ENCODE measurements at places on chromosomes 16 and 17. TPM values are rescaled to one million over a fixed set of nuclear protein-coding genes. Genes with fewer than 3 reads are reported as not detected.

The EVPLL gene
- total RNA-seq = not detected

DNA sequence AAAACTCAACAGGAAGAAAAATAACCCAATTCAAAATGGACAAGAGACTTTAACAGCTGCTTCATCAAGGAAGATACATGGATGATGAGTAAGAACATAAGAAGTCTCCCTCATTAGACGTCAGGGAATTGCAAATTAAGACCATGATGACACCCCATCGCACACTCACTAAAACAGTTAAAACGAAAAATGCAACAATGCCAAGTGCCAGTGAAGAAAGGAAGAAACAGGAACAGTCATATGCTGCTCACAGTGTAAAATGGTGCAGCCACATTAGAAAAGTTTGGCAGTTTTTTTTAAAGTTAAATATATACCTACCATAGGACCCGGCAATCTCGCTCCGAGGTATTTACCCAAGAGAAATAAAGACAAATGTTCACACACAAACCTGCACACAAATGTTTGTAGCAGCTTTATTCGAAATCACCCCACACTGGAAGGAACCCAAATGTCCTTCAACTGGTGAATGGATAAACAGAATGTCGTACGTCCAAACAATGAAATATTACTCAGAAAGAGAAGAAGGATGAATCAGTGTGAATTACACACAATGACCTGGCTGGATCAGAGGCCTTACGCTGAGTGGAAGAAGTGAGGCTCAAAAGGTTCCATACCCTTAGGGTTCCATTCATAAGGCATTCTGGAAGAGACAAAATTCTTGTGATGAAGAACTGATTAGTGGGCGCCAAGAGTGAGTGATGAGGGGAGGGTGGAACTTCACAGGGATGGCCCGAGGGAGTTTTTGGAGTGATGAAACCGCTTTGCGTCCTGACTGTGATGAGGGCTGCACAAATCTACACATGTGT is 110.3 kb downstream of the C16orf95 start:
- peaks cover 7% of the 10 kb centered on the region for H3K4me1 ChIP-seq
- H3K27ac ChIP-seq = peak overlapping the region; percentile 18
- no peaks in the 10 kb centered on the region for H3K36me3 ChIP-seq
- H3K27me3 ChIP-seq = no peaks in the 10 kb centered on the region
- DNase-seq = peak; percentile 65

- no peak overlapping the region for H3K27ac ChIP-seq
- peaks cover under 1% of the 10 kb centered on the region for H3K4me1 ChIP-seq
- no peak for DNase-seq
- H3K27me3 ChIP-seq = no peaks in the 10 kb centered on the region
- H3K4me3 ChIP-seq = no peak overlapping the region
Measured at GRCh38 chr16:56409195-56409594, 16.1 kb downstream of the AMFR start.

DNA sequence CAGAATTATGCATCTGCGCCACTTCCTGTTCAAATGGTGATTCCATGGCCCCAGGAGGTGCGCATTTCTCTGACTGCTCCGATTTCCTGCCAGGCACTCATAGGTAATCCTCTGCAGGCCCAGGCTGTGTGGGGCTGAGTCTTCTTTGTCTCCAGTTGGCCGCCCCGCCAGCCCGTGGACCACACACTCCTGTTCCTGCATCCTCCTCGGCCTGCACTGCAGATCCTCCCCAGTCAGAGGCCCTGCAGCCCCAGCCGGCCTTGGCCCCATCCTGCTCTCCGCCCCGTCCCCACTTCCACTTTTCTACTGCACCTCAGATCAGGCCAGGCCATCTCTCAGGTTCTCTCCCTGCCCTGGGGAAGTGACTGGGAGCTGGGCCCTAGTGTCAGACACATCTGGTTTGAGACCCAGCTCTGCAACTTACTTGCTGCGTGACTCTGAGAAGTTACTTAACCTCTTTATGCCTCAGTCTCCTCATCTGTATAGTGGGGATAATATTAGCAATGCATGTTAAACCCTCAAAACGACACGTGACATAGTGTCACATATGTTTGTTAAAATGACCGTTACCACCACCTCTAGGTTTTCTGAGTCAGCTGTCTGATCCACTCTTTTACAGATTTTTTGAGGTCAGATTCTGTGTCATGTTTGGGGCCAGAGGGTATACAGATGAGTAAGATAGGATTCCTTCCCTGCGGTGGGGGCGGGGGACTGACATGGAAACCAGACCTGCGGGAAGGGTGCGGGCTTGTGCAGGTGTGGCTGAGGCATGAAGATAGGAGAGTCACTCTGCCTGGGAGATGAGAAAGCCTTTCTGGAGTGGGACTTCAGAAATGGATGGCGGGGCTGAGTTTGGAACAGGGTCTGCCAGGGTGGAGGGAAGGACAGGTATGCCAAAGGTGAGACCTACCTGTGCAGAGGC is 12.8 kb downstream of the RAB11FIP4 start:
- H3K36me3 ChIP-seq = no peaks in the 10 kb centered on the region
- no peak overlapping the region for H3K4me3 ChIP-seq
- H3K27me3 ChIP-seq = no peaks in the 10 kb centered on the region
- H3K4me1 ChIP-seq = no peaks in the 10 kb centered on the region
- no peak overlapping the region for H3K27ac ChIP-seq
- DNase-seq = no peak

DNA sequence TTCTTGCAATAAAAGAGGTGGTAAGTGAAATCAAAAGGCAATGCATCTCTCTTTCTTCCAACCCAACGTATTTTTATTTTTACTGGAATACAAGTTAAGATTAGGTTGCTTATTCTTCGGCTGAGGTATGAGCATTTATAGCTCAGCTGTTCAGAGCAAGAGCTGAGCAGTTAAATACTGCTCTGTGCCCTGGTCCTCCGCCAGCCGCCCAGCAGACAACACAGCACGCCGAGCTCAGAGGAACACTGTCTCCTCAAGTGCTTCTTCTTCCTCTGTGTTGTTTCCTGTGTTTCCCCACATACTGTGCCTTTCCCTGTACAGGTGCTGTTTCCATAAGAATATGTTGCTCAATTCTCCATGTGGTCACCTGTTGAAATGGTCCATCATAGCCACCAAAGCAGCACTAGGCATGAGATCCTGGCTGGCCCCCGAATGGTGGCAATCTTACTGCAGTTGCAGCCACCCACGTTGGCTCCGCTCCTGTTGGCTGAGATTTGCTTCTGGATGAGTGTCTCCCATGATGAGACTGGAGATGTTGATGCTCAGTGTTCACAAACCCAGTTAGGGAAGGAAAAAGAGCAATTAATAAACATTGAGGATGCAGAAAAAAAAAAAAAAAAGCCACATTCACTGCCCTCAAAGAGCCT is 515.3 kb downstream of the GRIN2A start:
- no peaks in the 10 kb centered on the region for H3K4me1 ChIP-seq
- no peak overlapping the region for H3K27ac ChIP-seq
- no peak overlapping the region for H3K4me3 ChIP-seq
- no peaks in the 10 kb centered on the region for H3K36me3 ChIP-seq
- DNase-seq = no peak

DNA sequence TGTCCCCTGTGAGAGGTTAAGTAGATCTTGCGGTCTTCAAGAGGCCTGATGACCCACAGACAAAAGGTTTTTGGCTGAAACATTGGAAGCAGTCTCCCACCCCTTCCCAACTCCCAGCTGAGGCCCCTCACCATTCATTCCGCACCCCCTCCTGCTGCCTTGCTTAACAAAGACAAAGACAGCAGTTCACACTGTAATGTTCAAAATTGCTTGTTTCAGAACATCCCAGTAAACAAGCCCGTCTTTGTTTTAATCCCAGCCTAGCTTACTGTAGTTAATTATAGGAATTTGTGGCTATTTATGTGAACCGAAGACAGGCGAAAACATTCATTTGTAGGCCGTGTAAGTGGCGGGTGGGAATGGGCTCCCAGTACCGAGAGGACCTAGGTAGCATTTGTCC is 55.7 kb downstream of the IRX5 start:
- H3K27ac ChIP-seq = no peak overlapping the region
- no peaks in the 10 kb centered on the region for H3K4me1 ChIP-seq
- no peaks in the 10 kb centered on the region for H3K36me3 ChIP-seq
- DNase-seq = no peak
- H3K27me3 ChIP-seq = no peaks in the 10 kb centered on the region

DNA sequence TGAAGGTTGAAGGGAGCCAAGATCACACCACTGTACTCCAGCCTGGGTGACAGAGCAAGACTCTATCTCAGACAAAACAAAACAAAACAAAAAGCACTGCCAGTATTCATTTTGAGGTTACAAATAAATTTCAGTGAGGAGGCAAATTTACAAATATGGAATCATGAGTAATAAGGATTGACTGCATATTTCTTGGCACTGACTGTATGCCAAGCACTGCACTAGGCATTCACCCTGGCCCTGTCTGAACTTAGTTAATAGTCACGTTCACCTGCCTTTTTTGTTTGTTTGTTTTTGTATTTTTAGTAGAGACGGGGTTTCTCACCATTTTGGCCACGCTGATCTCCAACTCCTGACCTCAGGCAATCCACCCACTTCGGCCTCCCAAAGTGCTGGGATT is 5.1 kb downstream of the LDAF1 start:
- no peak for DNase-seq
- H3K4me1 ChIP-seq = peaks cover 49% of the 10 kb centered on the region
- no peaks in the 10 kb centered on the region for H3K27me3 ChIP-seq

DNA sequence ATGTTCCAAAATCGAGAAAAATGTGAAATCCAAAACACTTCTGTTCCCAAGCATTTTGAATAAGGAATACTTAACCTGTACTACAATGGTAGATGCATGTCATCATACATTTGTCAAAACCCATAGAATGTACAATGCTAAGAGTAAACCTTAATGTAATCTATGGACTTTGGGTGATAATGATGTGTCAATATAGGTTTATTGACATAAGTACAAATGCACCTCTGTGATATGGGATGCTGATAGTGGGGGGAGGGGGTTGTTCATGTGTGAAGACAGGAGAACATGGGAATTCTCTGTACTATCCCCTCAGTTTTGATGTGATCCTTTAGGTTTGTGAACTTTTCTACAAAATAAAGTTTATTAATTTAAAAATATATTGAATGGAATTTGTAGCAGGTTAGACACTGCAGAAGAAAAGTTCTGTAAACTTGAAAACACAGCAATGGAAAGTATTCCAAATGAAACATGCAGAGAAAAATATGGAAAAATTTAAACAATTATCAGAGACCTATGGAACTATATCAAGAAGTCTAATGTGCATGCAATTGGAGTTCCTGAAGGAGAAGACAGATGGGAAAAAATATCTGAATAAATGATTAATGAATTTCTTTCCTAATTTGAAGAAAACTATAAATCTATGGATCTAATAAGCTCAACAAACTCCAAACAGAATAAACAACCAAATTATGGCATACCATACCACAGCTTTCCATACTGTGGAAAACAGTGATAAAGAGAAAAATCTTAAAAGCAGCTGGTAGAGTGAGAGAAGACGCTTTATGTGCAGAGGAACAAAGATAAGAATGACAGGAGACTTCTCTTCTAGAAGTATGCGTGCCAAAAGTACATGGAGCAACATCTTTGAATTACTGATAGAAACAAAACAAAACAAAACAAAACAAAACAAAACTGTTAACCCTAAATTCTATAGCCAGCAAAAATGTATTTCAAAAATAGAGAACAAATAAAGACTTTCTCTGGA is 34.7 kb upstream of the MSI2 start:
- H3K36me3 ChIP-seq = no peaks in the 10 kb centered on the region
- no peak for DNase-seq
- H3K27ac ChIP-seq = no peak overlapping the region

DNA sequence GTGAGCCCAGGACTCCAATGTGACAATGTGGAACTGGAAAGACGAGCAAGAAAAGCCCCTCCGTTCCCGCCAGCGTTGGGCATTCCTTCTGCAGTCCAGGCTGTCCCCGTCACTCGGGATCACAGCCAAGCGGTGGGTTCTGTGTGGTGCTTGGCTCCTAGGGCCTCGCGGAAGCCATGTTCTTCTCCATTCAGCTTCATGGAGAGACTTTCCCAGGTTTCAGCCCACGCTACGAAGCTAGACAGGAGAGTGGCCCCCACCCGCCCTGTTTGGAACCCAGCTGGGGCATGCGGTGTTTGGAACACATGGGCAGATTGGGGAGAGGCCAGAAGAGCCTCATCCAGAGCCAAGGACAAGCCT is 5.8 kb downstream of the LMF1 start:
- H3K27ac ChIP-seq = no peak overlapping the region
- peaks cover 8% of the 10 kb centered on the region for H3K36me3 ChIP-seq
- H3K4me3 ChIP-seq = no peak overlapping the region
- no peak for DNase-seq
- no peaks in the 10 kb centered on the region for H3K4me1 ChIP-seq
- no peaks in the 10 kb centered on the region for H3K27me3 ChIP-seq

DNA sequence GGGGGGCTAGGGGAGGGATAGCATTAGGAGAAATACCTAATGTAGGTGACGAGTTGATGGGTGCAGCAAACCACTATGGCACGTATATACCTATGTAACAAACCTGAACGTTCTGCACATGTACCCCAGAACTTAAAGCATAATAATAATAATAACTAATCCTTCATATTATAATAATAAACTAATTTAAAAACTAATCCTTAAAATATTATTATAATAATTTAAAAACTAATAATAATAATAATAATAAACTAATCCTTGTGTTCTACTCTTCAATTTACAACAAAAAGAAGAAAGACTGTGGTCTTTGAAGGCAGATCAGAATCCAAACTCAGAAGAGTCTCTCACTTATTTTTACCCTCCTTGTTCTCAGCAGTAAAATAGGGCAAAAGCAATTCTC is 774.9 kb downstream of the CDH8 start:
- no peaks in the 10 kb centered on the region for H3K4me1 ChIP-seq
- H3K36me3 ChIP-seq = no peaks in the 10 kb centered on the region
- H3K4me3 ChIP-seq = no peak overlapping the region
- H3K27me3 ChIP-seq = no peaks in the 10 kb centered on the region
- DNase-seq = no peak
- H3K27ac ChIP-seq = no peak overlapping the region

DNA sequence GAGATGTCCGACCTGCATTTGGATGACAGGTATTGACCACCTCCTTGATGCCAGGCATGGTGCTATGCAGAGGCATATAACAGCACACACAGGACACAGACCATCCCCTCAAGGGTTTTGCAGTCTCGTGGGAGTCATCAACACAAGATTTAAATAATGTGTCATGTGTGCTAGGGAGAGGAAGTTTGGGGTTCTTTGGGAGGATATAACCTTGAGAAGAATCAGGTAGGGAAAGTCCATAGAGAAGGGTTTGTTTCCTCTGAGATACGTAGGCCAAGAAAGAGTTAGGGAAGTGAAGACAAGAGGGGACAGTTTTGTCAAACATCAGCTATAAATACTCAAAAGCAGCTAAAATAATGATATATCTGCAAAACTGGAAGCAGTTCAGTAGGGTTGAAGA is 215.9 kb upstream of the RBFOX1 start:
- no peak for DNase-seq
- no peaks in the 10 kb centered on the region for H3K27me3 ChIP-seq
- no peaks in the 10 kb centered on the region for H3K4me1 ChIP-seq
- no peak overlapping the region for H3K4me3 ChIP-seq

- DNase-seq = no peak
- peaks cover 62% of the 10 kb centered on the region for H3K4me1 ChIP-seq
- no peak overlapping the region for H3K4me3 ChIP-seq
- H3K36me3 ChIP-seq = peaks cover 16% of the 10 kb centered on the region
- H3K27me3 ChIP-seq = no peaks in the 10 kb centered on the region
Measured at GRCh38 chr16:89313583-89313982, 96.1 kb downstream of the ZNF778 start.

Data from right atrium auricular region (tissue), 2 donors.